ENCODE measurements at places on chromosomes 7 and 10.

DNA sequence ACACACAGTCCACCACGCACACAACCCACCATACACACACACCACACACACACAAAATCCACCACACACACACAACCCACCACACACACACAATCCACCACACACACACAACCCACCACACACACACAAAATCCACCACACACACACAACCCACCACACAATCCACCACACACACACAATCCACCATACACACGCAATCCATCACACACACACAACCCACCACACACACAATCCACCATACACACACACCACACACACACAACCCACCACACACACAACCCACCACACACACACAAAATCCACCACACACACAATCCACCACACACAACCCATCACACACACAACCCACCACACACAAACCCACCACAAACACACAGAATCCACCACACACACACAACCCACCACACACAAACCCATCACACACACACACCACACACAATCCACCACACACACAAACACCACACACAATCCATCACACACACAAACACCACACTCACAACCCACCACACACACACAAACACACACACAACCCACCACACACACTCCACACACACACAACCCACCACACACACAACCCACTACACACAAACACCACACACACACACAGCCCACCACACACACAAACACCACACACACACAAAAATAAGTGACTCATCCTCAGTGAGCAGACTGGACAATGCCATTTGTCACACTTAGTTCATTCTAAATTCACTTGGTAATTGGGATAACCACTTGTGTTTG, 8.8 kb upstream of the REPIN1 start:
- DNase-seq, result no peak

- peak; percentile 12 for DNase-seq
Measured at GRCh38 chr7:149741629-149742028, 31.8 kb downstream of the ZNF467 start.

GRCh38 chr10:114017271-114017670, 26.4 kb upstream of the ADRB1 start:
- DNase-seq, result no peak

- DNase-seq, result no peak
Measured at GRCh38 chr10:129852829-129853561, 111.1 kb downstream of the EBF3 start.

DNA sequence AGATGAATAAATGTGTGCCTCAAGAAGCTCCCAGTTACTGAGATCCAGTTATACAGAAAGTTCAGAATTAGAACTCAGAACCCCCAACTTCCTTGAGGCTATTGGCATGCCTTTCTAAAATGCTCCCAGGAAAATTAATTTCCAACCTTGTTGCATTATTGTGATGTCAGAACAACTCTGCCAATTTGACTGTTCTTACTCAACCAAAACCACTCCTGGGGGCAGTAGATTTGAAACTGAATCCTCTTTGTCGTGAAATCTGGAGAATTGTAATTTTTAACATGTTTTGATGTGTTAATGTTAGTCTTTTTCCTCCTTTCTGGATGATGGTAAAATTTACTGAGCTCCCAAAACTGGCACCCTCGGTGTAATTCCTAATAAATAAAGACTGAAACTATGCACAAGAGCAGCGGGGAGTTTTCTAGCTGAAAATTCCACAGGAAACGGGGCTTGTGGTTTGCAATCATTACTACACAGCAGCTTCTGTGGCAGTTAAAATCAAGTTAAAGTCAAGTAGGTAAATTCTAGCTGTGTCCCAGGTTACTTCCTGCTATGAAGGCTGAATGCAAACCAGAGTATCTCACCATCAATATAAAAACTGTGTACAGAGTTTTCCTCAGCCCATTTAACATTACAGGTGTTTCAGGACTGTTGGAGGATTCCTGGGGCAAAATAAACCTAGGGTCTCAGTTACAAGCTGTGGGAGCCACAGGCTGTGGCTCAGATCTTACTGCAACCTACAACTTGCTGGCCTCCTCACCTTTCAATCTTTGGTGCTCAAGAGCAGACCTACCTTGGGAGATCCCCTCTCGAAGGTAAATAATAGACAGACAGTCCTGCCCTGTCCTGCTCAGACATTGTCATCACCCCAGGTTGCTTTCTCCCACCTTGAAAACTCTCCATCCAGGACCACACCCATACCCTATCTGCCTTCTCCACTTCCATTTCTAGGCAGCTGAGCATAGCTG, 156.3 kb upstream of the KMT2E start:
- no peak for DNase-seq

- DNase-seq, result no peak
Measured at GRCh38 chr7:148763622-148764021, 64.9 kb downstream of the CUL1 start.

GRCh38 chr7:9407816-9408215, 974.4 kb downstream of the NXPH1 start:
- DNase-seq, result no peak

GRCh38 chr7:73618538-73618937, 5.8 kb downstream of the MLXIPL start:
- DNase-seq, result no peak

DNA sequence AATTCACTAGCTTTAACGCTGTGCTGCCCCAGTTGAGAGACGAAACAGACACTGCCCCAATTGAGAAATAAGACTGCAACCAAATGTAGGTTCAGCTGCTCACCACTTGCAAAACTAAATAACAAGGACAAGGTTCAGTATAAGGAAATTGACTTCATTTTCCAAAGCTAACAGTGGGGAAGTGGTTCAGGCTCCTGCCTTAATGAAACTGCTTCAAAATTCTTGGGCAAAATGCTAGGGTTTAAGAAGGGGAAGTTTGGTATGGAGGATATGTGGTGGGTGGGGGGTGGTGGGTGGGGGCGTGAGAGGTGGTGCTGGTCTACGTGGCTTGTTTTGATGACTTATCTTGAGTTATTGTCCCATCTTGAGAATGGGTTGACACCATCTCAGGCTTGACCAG, 21.8 kb downstream of the MRPL32 start:
- DNase-seq, result no peak

DNA sequence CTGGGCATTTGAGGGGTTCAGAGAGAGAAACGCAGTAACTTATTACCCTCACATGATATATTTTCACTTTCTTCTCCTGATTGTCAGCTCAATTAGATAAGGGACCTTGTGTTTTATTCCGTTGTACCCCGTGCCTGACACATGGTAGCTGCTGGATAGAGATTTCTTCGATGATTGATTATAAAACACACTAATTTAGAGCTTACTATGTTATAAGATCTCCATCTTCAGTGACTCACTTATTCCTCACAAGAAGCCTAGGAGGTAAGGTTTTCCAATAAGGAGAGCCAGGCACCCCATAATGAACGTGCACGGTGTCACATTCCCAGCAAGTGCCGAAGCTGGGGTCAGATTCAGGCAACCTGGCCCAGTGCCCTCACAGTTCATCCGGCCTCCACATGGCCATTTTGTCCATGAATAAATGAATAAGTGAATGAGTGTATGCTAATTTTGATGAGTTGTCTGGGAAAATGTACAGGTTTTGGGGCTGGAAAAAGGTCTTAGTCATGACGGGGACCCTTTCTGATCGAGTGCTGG, 138.1 kb upstream of the CDCA7L start:
- no peak for DNase-seq

GRCh38 chr7:157560710-157561522, 224.1 kb downstream of the DNAJB6 start:
- no peak for DNase-seq

GRCh38 chr7:113268757-113269156, 150.4 kb upstream of the SMIM30 start:
- no peak for DNase-seq
